Fibroblast of upper back skin (primary cell): ENCODE measurements at places on chromosomes 11 and 22.

DNA sequence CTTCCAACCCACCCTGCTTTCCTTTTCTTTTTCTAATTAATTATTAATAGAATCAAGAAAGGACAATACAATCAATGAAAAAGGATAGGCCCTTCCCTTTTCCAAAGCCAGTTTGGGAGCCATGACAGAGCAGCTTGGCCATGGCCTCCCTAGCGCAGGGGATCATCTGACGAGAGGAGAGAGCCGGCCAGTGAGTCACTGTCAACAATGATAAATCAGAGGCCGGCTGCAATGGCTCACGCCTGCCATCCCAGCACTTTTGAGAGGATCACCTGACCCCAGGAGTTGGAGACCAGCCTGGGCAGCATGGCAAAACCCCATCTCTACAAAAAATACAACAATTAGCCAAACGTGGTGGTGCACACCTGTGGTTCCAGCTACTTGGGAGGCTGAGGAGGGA lies 27.5 kb upstream of the KRTAP5-7 start:
- DNase-seq, result no peak

DNA sequence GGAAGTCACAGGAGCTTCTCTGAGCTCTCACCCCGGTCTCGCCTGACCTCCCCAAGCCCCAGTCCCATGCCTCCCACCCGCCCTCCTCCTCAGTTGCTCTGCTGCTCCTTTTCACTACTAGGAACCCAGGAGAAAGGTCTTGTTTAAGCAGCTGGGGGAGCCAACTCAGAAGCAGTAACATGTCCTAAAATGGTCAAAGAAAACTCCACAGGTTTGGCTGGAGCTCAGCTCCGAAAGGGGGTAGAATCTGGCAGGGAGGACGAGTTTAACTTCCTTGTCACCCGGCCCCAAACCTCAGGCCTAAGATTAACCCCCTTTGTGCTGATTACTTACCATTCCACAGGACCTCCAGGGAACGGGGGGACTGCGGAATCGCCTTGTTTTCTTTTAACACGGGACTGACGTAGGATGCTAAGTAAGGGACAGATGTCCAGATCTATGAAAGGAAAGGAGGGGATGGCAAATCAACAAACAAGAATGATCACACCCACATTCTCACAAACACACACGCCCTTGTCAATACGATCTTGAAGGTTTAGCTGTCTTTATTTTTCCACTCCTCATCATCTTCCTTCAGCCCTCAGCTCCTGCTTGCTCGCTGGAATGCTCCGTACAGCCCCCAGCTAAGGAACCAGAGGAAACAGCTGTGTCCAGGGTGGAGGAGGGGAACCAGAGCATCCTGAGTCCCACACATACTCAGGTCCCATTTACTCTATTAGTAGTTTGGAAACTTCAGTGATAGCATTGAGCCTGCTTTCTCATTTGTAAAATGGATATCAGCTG lies 13.5 kb downstream of the PCSK7 start:
- peak; percentile 79 for DNase-seq

DNA sequence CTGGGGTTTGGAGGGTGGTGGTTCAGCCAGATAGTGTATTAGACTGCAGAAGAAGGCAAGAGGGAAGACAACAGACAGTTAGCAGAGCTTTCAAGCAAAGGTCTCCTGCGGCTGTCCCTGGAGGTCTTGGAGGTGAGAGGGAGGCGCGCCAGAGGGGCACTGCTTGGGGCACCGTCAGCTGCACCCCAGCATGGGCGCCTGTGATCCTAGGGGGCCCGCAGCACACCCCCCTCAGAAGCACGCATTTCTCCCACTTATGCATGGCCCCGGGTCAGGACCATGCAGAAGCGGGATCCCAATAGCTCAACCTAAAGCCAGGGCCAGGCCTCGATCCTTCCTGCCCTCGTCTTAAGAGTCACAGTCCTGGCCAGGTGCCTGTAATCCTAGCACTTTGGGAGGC lies 26.5 kb downstream of the FGF4 start:
- DNase-seq, result no peak

GRCh38 chr22:37240941-37241320 lies 3.1 kb downstream of the RAC2 start:
- no peak for DNase-seq

- DNase-seq, result no peak
These were observed 59.7 kb upstream of the KCNQ1OT1 start for GRCh38 chr11:2759228-2760195.

GRCh38 chr22:40196628-40197360 lies 19.1 kb downstream of the TNRC6B start:
- peak; percentile 93 for DNase-seq

DNA sequence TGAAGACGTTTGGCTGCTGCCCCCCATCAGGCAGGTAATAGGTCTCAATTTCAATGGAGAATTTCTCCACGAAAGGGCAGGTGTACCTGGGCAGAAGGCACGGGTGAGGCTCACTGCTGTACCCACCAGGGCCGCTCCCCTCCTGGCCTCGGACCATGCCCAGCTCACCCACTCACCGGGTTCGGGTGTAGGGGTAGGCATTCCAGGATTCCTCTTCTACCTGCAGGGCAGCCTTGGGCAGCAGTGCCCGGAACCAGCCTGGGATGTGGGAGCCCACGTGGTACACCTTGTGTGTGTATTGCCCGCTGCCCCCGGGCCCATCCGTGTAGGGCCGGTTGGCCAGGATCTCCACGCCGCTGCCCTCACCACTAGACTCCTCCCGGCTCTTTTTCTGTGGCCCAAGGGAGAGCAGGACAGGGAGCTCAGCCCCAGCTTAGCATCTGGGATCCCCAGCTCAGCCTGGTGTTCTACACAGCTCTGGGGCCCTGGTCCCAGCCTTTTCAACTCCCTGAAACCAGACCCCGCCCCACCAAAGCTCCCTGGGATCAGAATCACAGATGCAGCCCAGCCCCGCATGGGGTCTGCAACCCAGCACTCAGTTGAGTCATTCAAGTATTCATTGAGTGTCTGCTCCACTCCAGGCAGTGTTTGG lies 2.7 kb downstream of the PITPNM1 start:
- no peak for DNase-seq

DNA sequence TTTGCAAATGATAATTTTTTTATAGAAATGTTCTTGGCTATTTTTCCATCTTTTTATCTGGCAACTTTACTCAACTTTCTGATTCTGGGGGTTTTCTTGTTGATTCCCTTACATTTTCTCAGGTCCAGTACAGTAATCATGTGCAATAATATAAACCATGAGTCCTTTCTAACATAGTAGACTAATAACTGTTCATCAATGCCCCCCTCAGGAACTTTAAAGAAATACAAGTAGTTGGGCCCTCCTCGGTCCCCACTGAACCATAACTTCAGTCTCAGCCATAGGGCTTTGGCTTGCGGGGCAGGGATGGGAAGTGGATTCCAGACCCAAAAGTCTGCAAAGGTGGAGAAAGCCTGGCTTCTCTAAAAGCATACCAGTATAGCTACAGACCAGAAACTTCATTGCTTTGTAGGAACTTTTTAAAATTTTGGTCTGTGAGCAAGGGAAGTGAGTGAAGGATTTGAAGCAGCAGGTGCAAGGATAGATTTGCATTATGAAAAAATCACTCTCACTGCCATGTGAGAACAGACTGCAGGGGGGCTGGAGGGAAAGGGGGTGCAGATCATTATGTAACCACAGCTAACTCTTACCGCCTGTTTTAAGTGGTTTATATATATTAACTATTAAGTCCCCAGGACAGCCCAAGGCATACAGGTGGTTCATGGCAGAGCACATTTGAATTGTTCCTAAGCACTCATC lies 10.4 kb upstream of the TUB start:
- peak; percentile 52 for DNase-seq

GRCh38 chr11:110720431-110721275 lies 8.4 kb upstream of the ARHGAP20 start:
- DNase-seq, result peak; percentile 47

- no peak for DNase-seq
These were observed 30.7 kb downstream of the FAM168A start for GRCh38 chr11:73566977-73567755.

DNA sequence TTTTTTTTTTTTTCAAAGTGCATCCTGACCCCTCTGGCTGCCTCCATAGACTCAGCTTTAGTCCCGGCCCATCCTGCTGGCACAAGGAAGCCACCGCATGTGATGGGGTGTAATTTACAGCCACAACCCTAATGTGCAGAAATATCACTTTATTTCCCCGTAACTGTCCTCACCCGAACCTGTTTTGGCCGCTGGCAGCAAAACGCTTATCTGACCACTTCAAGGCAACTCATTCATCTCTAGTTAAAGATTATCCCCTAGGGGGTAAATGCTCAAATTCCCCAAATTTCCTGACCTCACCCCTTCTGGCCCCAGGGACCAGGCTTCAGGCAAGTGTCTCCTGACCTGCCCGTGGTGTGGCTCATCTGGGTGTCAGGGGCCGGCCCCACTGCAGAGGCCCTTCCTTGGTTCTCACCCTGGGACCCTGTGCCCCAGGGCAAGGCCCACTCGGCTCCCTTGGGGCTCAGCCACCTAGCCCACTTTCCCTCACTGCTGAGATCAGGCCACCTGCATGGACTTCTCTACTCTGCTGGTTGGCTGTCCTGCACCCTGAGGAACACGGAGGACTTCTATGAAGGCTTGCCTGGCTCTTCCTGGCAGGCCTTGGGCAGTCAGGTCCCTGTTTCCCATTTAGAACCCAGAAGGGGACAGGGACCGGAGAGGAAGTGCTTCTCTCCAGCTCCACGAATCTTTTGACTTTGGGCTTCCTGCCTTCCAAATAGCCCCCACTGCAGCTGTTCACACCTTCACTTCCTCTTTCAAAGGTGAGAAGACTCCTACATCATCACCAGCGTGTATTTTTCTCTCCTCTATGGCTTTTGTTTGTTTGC lies 53.3 kb downstream of the WNT11 start:
- no peak for DNase-seq

GRCh38 chr11:128720522-128720985 lies 26.7 kb downstream of the FLI1 start:
- DNase-seq, result peak; percentile 57

DNA sequence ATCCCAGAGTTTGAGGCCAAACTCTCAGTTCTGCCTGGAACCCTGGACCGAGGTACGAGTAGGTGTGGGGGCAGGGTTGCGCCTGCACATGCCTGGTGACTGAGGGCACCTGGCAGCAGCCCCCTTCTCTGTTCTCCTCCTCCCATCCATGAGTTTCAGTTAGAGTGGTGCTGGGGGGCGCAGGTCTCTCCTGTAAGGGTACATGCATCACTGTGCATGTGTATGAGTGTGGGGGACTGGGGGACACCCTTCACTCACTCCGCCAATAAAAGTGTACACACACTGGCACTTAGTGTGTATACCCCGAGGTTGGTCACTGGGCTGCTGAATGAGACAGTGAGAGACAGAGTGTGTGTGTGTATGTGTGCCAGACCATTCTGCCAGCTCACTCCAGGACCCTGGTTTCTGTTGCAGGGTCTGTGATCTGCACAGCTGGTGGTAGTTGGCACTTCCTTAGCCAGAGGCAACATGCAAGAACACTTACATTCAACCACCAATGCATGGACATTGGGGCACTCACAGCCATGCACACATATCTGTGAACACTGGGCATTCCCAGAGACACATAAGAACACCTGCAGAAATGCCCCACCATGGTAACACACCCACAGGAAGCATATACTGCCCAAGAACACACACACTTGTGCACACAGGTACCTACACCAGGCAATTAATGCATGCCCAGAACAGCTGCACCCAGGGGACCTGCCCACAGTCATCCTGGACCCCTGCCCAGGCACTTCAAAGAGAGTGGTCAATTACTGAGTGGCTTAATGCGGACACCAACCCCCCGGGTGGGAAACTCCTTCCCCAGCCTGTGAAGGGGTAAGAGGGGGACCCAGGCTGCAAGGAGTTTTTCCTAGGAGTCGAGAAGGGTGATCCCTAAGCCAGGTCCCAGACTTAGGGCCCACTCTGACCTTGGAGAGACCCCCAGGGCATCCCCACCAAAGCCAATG lies 1.2 kb upstream of the NRXN2 start:
- no peak for DNase-seq

GRCh38 chr11:62604460-62605120 lies 2.9 kb upstream of the MTA2 start:
- DNase-seq, result no peak

DNA sequence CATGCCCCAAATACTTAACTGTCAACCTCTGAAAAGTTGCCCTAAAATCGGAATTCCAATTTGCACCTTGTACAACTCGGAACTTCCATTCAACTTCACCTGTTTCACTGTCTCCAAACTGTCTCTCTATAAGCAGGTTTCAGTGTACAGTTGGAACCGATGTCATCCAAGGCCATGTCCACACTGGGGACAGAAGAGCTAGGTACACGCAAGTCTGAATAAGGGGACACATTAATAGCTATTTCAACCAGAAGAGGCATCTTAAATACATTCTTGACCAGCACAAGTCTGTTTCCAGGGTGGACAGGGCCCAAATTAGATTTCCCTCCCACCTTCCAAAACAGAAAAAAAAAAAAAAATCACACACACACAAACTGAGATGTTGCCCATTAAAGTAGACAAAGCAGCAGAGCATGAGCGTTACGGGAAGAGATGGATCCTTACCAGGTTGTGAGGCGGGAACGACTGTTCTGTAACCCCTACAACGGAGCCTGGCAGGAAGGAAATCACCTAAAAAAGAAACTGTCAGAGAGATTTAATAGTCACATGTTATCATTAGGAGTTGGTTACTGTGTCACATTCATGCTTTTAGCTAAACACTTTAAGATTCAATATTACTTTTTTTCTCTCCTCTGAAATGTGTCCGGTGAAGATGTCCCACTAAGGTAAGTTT lies 1.7 kb downstream of the CREBZF start:
- no peak for DNase-seq

- DNase-seq, result peak; percentile 28
These were observed 75.8 kb downstream of the GGTLC2 start for GRCh38 chr22:22720201-22720723.

DNA sequence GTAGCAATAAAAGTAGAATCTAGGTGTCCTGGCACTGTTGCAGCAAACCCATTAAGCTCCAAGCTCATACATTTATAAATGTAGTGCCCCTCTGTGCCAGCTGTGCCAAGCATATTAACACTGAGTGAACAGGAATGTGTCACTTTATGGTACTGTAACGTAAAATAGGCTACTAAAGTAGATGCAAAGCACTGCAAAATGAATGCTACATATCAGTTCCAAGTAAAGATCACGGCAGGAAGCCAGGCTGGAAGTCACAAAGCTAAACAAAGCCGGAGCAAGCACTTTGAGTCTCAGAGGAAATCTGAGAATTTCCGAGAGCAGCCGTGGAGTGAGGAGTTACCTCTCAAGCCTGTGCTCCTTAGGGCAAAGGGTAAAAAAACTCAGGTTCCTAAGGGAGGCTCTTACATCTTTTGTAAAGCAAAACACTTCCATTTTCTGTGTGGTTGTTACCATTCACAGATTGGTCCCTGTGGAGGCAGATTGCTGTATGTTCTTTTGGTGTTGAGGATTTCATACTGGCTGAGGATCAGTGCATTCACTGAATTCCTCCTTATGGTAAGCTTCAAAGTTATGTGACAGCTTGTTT lies 85.7 kb downstream of the WNT11 start:
- DNase-seq, result no peak

DNA sequence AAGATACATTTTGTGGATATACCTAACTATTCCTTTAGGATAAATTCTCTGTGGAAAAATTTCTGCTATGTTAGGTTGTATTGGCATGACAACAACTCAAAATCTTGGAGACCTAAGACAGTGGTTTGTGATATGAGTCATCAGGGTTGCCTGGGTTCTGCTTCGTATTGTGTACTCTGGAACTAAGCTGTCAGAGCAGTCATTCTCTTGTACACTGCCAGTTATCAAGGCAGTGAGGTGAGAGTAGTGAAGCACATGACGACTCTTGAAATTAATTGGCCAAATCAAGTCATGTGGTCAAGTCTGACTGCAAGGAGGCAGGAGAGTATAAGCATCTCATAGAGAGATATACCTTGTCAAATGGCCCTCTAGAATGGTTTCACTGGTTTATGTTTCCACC lies 104.4 kb downstream of the FANCF start:
- peak; percentile 86 for DNase-seq

GRCh38 chr11:79290761-79291160 lies 150.1 kb downstream of the TENM4 start:
- DNase-seq, result no peak
